ENCODE measurements at places on chromosomes 7 and 10. TPM values are rescaled to one million over a fixed set of nuclear protein-coding genes. Genes with fewer than 3 reads are reported as not detected.

GRCh38 chr7:47239931-47240421 lies 341.9 kb downstream of the TNS3 start:
- no peak for DNase-seq

DNA sequence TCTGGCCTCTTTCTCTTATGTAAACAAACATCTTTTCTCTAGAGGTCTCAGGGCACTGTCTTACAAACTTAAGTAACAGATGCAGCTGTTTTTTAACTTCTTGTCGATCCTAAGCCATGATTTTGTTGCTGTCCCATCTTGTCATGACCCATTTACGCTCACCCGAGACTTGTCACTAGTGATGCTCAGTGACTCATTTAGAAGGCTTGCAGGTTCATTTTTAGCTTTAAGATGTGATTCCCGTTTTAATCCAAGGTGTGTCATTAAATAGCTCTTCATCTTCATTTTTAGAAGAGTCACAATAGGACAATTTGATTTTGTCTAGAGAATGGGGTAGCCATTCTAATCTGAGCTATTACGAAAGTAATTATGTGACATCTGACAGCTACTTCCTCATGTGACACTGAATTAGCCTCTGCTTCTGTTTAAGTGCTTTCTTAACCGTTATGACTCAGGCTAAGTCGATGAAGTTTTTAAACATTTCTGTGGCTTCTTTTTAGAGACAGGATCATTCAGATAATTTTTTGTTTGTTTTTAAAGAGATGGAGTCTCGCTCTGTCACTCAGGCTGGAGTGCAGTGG lies 42.7 kb downstream of the SPDYE5 start:
- peak; percentile 24 for DNase-seq

DNA sequence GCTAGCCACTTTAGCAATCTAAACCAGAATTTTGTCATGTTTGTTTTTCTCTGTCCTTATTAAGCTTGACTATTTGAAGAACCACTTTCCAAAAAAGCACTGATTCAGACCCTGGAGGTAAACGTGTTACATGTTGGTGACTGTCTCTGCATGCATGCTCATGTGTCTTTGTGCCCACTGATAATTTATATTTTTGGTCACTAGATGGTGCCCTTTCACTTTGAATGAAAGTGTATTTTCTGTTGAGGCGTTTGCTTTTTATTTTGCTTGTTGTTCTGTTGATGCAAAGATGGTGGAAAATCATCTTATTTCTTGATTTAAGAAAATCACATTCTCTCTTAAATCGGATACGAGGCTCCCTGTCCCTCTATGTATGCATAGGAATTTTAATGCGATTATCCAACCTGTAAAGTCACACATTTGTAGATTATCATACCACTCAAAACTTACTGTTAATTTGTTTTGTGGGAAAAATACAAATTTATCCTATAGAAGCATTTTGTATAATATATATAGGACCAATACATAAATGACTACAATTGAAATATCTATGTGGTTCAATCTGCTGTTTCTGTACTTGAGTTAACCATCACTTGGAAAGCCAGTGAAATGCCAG lies 269.3 kb downstream of the BICC1 start:
- peak; percentile 59 for DNase-seq

- no peak for DNase-seq
Observed at GRCh38 chr10:34993782-34994181, 96.4 kb downstream of the CUL2 start.

GRCh38 chr10:79407811-79408795 lies 37.3 kb downstream of the ZCCHC24 start:
- no peak for DNase-seq

DNA sequence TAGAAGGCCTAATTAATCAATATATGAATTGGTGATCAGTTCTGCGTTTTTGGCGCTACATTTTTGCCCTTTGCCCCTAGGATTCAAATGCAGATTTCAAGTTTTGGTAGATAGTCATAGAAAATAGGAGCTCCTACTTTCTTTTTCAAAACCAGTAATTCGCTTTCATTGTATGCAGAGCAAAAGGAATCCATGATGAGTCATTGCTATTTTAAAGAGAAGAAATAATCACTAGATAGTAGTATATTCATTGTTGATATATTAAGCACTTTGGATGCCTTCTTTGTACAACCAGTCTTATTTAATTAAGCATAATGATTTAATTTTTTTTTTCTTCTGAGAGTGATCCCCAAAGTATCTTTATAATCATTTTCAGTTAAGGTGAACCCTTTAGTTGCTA lies 50.3 kb downstream of the CSTF2T start:
- DNase-seq = no peak

DNA sequence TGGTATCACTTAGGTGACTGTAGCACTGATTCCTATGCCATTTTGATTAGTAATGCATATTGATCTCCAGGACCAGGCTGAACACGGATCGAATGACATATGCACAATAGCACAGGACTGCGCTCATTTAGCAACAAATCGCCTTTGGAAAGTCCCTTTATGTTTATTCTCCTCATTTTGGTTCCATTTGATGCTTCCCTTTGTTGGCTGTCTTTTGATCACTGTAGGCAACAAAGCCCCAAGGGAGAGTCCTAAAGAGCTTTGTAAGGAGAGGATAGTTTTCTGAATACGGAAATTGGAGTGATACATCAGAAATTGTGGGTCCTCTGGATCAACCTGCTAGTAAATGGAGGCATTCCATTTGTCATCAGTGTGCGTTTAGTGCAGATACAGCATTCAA lies 1111.4 kb downstream of the SORCS1 start:
- DNase-seq = no peak

- DNase-seq = no peak
Observed at GRCh38 chr10:23975431-23975830, 233.5 kb upstream of the KIAA1217 start.

- DNase-seq = no peak
Observed at GRCh38 chr10:99809931-99810615, 27.6 kb downstream of the ABCC2 start.

DNA sequence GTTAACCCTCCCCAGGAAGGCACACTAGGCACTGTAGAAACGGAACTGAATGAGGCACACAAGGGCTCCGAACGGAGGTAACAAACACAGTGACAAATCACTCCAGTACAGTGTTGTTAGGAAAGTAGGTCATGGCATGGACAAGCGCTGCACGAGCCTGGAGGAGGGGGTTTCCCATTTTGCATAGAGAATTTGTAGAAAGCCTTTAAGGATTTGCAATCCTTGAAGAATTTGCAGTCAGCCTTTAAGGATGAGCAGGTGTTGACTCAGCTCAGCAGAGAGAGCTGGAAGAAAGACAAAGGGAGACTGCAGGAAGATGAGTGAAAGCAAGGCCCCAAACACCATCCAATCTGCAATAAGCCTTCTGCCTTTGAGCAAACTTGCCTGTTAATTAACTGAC lies 51.1 kb upstream of the PPP1R3C start:
- peak; percentile 63 for DNase-seq

- DNase-seq = peak; percentile 42
Observed at GRCh38 chr10:20768843-20769242, 128.3 kb downstream of the NEBL start.

GRCh38 chr10:105698592-105698991 lies 1057.5 kb downstream of the SORCS3 start:
- no peak for DNase-seq

- DNase-seq = no peak
Observed at GRCh38 chr7:96727534-96728088, 18.0 kb upstream of the SEM1 start.

DNA sequence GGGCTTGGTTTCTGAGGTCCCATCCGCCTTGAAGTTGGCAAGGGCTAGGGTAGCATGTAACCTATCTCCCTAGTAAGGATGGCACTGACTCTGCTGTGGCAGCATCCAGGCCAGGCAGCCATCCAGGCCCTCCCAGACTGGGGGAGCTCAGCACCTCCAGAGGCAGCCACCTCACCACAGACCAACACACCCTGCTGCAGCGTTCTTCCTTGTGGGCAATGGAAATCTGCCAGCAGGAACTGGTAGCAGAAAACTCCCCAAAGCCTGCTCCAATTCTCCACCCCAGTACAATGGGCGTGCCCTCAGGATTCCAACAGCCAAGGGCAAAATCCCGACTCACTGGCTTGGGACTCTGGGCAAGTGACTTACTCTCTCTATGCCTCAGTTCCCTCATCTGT lies 27.5 kb downstream of the DLG5 start:
- DNase-seq = peak; percentile 97

- DNase-seq = no peak
Observed at GRCh38 chr7:45910855-45911254, 10.2 kb downstream of the IGFBP3 start.

DNA sequence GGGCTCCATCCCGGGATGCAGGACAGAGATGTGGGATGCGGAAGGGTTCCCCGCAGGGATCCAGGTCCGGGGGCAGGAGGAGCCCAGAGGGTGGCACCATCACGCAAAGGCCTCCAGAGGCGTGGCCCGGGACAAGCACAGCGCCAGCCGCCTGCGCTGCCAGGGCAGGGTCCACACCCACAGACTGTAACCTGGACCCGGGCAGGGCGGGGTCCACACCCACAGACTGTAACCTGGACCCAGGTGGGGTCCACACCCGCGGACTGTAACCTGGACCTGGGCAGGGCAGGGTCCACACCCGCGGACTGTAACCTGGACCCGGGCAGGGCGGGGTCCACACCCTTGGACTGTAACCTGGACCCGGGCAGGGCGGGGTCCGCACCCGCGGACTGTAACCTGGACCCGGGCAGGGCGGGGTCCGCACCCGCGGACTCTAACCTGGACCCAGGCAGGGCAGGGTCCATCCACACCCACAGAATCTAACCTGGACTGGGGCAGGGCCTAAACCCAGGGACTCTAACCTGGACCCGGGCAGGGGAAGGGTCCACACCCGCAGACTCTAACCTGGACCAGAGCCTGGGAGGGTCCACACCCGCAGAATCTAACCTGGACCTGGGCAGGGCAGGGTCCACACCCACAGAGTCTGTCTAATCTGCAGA lies 37.5 kb upstream of the SUN1 start:
- no peak for DNase-seq

DNA sequence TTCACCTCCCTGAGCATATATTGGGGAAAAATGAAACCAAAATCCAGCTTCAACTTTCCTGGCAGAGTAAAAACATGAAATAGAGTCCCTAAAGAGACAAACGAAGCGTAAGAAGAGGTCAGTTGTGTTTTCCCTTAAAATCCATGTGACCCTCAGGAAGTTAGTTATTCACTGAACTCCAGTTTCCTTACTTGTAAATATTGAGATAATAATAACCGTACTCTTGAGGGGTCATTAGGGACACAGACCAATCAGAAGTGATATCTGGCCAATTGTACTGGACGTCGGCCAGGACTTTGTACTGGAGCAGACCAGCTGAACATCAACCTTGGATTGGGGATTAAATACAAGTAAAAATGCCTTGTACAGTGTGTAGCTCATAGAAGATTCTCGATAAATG lies 167.0 kb downstream of the GATA3 start:
- no peak for DNase-seq

DNA sequence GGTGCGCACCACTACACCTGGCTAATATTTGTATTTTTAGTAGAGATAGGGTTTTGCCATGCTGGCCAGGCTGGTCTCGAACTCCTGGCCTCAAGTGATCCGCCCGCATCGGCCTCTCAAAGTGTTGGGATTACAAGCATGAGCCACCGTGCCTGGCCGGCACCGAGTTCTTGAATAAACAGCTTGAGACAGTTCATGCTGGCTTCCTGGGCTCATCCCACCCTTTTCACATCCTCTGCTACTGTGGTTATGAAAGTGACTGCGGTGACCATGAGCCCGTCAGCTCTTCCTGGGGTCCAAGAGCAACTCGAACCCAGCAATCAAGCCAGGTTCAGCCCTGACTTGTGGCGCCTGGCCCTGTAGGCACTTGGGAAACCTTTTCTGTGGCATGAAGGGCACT lies 38.7 kb downstream of the HIP1 start:
- no peak for DNase-seq

GRCh38 chr10:86295791-86296190 lies 70.8 kb downstream of the GRID1 start:
- DNase-seq = no peak

GRCh38 chr7:41544241-41544640 lies 158.6 kb downstream of the INHBA start:
- peak; percentile 3 for DNase-seq

- peak; percentile 37 for DNase-seq
Observed at GRCh38 chr7:816751-817671, 15.3 kb upstream of the SUN1 start.

DNA sequence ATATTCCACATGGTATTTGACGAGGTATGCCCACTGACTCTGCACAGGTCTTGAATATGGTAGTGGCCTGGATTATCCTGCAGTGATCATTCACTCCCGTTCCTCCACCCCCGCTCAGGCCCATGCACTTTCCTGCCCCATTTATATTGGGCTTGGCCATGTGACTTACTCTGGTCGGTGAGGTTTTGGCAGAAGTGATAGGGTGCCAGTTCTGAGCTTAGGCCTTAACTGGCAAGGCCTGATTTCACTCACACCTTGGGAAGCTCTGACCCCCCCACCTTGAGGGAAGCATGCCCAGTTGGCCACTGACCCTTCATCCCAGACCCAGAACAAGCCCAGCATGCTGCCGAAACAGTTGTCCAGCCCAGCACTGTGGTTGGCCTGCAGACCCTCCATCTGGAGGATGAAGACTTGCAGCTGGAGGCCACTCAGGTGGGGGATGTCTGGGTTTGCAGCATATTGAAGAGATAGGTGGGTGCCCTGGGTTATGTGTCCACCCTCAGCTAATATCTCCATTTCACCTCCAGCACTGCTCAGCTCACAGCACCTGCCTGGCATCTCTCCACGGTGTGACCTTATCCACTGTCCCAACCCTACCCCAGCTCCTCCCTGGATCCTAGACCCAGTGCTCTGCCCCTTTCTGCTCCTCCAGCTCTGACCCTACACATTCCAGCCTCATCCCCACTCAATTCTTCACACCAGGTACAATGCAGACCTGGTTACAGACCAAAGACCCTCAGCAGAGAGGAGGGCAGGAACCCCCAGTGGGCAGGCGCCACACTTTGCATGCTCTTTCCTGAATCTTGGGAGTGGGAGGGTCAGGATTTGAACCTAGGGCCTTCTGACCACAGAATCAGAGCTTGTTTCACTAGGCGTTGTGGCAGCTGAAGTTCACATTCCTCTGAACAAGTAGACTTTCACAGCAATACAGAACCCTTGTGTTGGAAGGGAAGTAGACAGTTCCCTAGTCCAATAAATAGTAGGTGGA lies 138.1 kb upstream of the CHST15 start:
- no peak for DNase-seq

DNA sequence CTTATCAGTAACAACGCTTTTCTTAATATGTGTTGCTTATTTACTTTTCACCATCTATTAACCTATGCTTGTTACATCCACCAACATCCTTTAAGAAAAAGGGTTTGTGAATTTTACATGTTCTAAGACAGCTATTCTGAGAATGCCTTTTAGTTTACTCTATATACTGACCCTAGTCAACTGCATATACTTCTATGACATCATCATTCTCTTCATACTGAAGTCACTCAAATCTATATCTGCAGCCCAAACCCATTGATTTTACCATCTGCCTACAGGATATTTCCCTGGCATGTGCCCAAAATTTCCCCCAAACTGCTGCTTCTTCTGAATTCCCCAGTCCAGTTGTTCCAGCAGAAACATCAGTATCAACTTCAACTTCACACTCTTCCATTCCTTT lies 94.6 kb upstream of the FAM204A start:
- DNase-seq = no peak

- no peak for DNase-seq
Observed at GRCh38 chr7:55127135-55127551, 108.3 kb downstream of the EGFR start.

SH2D4B gene
- total RNA-seq = not detected

DPP6 gene
- not detected for total RNA-seq

FZD8 gene
- 13.0 TPM for total RNA-seq

ADAM22 gene
- total RNA-seq = not detected

CYP26C1 gene
- total RNA-seq = 0.14 TPM

EN2 gene
- not detected for total RNA-seq

EPO gene
- total RNA-seq = not detected

CALML3 gene
- total RNA-seq = 0.25 TPM

FAM25C gene
- not detected for total RNA-seq

Measured in MCF 10A (cell line).